ENCODE measurements at places on chromosomes 16 and 17.

DNA sequence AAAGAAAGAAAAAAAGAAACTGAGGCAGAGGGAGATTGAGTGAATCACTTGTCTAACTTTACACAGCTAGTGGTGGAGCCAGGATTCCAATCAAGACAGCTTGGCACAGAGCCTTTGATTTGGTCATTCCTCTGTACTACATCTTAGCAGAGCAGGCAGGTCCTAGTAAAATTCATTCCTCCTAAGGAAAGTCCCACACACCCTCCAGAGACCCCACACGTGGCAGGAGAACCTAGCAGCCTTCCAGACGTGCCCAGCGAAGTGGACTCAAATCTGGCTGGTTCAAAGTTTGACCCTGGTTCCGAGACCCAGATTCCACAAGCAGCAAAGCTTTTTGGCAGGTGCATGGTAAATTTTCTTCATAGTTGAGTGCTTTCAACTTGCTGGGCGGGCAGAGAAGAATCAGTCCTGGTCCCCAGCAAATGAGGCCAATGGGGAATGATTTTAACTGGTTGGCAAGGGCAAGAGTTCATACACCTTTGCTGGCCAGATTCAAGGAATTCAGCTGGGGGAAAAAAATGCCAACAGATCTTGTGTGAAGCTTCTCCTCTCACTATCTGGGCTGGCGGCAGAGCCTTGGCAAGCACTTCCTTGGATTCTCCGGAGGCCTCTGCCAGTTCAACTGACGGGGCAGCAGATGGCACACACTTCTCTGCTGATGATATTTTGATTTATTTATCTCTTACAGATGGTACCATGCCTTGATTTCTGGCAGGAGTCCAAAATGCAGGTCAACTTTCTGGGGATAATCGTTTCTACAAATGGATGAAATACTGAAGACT lies 82.4 kb downstream of the GSG1L start:
- DNase-seq = no peak

- DNase-seq = peak; percentile 60
Observed at GRCh38 chr17:77375917-77376651, 235.3 kb downstream of the SEC14L1 start.

DNA sequence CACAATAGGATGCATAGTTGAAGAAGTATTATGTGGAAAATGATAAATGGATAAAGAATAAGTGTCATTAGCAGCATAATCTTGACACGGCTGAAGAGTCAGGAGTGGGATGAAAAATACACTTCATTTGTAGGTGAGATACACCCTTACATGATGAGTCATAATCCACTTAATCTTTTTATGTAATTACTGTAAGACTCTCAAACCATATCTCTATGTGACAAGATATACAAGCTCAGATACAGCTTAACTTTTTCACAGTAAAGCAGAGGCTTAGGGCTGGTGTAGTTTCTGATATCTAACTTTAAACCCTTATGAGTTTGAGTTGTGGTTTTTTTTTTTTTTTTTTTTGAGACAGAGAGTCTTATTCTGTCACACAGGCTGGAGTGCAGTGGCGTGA lies 101.2 kb downstream of the FTO start:
- DNase-seq = no peak

- no peak for DNase-seq
Observed at GRCh38 chr16:35102780-35103403, 1643.5 kb downstream of the TP53TG3F start.

GRCh38 chr16:20409398-20410120 lies at the start of gene ACSM5:
Gene ACSM5 (plus strand): TSS chr16:20409534. CDS start chr16:20411485, 1,951 bp downstream.
- DNase-seq = no peak

GRCh38 chr17:47739150-47739549 lies 6.1 kb downstream of the TBX21 start:
- DNase-seq = no peak

- no peak for DNase-seq
Observed at GRCh38 chr16:65660390-65660789, 538.5 kb upstream of the CDH11 start.

DNA sequence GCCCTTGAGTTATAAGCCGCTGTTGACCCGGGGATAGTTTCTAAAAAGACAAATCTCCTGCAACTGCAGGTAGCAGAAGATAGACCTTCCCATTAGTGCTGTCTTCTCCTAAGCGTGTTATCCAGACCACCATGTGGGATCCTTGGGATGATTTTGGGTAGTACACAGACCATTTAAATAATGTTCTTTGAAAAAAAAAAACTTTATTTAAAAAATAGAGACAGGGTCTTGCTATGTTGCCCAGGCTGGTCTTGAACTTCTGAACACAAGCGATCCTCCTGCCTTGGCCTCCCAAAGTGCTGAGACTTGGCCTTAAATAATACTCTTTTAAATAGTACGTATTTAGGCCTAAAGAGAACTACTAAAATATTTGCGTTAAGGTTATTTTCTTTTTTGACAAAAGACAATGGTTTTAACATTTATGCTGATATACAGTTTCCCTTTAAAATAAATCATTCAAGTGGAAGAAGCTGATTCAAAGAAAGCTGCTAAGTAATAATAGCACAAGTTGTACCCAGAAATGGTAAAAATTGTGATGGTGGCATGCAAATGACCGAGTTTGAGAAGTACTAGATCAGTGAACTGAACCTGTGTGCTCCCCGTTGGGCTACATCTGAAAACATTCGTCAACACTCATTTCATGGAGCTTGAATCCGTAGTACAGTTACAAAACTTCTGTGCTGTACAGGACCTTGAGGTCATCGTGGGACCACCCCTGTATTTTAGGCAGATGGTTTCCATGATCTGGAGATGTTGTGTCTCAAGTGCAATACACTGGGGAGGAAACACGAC lies 24.0 kb downstream of the SMARCE1 start:
- DNase-seq = no peak

- DNase-seq = no peak
Observed at GRCh38 chr16:49811644-49812334, 44.1 kb downstream of the ZNF423 start.

Data from activated gamma-delta T cell treated with anti-CD3 and anti-CD28 coated beads, Interleukin-2, amount 50 U/mL, for 16 hours (primary cell).